RPMI7951 (cell line): ENCODE measurements at places on chromosomes 2 and 18. TPM values are rescaled to one million over a fixed set of nuclear protein-coding genes. Genes with fewer than 3 reads are reported as not detected.
A peak's percentile ranks its signal among the peaks of the same experiment; 100 is the strongest.

The KIF5C gene
- total RNA-seq: 0.12 and 0.29 TPM in 2 replicates

The LRP2 gene
- not detected in 2 replicates for total RNA-seq

The XIRP2 gene
- total RNA-seq: 0.10 and 0.12 TPM in 2 replicates

The KCNG2 gene
- not detected in 2 replicates for total RNA-seq

The STARD6 gene
- 0.84 and 0.88 TPM in 2 replicates for total RNA-seq

- DNase-seq: no peak
Observed at GRCh38 chr2:188051706-188052105, 240.0 kb upstream of the GULP1 start.

- no peak for DNase-seq
Observed at GRCh38 chr2:197835293-197835692, 30.9 kb downstream of the PLCL1 start.

DNA sequence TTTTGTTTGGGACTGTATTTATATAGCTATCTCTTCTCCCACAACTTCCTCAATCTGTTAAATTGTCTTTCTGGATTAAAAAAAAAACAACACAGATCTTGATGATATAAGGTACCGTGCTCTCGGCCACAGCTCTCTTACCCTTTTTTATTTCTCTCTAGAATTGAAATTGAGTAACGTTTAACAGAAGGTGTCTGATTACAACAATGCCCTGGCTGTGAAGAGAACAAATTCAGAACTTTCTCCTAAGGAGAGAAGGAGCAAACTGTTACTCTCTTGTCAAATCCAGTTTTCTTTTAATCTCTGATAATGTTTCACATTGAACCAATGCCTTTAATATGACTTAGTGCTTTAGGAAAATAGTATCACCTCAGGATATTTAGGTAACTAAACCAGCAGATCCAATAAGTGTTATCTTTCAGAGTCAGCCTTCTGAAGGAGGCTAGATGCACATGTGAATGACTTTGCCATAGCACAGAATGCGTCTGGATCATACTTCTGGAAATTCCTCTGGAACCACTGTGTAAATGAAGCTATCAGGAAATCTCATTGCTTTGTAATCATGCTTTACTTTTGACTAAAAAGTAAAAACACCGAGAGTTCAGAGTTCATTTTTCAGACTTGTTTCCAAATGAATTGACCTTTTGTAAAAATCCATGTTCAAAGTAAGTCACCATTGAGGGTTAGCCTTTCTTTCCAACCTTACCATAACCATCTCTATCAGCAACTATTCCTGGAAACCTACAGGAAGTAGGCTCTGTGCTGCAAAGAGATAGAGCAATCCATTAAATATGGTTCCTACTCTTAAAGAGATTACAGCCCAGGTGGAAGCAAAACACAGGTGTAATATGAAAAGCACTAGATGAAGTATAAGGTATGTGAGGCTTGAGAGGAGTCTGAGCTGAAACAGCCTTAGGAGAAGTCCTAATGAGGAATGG lies 147.0 kb upstream of the OSR1 start:
- no peak for DNase-seq

GRCh38 chr2:30221531-30221930 lies 9.8 kb upstream of the LBH start:
- DNase-seq: no peak

DNA sequence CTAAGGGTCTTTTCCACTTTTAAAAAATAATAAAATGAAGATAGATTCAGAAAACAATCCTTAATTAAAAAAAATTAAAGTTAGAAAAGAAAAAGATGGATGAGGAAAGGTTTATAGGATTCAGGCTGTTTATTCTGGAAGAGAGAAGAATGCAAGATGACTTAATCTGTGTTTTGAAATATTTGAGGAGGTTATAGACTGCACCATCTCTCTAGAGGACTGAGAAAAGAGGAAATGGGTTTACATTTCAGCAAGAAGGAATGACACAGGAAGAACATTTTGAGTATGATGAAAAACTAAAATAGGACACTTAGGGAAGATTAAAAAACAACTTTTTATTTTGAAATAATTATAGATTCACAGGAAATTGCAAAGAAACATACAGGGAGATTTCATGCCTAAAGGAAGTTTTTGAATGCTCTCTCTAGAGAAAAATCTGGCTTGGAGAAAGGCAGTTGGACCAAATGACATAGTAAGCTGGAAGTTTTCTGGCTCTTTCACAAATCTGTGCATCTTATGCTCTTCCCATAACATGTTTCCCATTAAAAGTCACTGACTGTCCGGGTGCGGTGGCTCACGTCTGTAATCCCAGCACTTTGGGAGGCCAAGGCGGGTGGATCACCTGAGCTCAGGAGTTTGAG lies 75.0 kb downstream of the CERS6 start:
- no peak for DNase-seq

DNA sequence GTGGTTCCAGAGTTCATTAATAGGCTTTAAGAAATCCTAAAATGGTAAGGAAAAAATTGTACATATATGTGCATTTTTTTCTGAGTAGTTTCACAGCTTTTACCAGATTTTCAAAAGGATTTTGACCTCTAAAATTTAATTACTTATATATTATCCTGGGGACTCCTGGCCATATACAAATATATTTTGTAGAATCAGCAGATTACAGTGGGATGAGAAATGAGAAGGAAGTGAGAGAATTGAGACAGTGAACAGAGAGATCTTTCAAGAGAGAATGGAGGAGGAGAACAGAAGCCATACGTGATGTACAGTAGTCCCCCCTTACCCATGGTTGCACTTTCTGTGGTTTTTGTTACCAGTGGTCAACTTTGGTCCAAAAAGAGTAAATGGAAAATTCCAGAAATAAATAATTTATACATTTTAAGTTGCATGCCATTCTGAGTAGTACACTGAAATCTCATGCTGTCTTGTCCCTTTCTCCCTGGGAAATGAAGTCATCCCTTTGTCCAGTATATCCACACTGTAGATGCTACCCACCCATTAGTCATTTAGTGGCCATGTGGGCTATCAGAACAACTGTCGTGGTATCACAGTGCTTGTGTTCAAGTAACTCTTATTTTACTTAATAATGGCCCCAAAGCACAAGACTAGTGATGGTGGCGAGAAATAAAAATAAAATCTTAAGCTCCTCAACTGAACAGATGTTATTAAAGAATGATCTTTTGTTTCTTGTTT lies 130.4 kb upstream of the MYO3B start:
- DNase-seq: peak; percentile 5

DNA sequence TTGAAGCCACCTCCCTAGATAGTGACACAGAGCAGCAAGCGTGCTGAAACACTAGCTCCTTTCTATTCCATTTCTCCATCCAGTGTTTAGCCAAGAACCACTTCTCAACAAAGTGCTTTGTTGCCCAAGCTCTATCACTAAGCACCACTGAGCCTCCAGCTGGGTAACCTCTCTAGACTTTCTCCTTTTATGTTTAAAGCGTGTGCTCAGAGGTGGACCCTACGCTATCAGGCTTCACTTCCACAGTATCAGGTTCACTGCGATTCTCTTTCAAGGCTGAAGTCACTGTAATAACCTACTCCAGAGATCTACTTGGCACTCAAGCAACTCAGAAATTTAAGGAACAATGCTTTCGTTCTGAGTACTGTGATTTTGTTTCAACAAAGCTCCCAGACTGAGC lies 197.9 kb downstream of the LNPK start:
- no peak for DNase-seq

- DNase-seq: peak; percentile 1
Observed at GRCh38 chr18:33201509-33201926, 239.0 kb downstream of the CCDC178 start.

- no peak for DNase-seq
Observed at GRCh38 chr2:36589230-36589630, 8.7 kb downstream of the FEZ2 start.
